ENCODE measurements at places on chromosomes 2 and 18.

GRCh38 chr2:213551526-213551925 lies 267.3 kb downstream of the SPAG16 start:
- DNase-seq: no peak

DNA sequence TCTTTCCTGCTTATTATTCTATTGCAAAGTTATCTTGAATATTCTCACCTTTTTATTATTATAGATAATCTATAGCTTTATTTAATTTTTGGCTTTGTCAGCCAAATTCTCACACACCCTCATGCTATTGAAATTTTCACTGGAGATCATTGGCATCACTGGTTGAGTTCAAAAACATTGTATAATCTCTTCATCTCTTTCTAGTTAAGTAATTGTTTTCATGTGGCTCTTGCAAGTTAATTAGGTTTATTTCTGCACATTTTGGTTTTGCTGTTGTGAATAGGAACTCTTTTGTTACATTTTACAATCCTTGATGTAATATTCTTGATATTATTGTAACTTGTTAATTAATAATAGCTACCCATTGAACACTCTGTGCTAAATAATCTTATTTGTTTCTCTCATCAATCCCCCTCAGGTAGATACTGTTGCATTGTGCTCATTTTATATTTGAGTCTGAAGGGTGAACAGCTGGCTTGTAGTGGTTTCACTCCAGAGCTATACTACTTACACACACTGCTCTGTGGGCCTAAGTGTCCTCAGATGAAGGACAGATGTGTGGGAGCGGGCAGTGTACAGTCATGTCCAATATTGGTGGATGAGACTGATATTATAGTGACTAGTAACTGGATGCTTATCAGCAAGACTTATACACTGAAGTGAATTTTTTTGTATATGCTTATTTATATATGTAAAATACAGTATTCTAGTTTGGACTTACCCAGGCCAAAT lies 112.7 kb downstream of the LCLAT1 start:
- no peak for DNase-seq

DNA sequence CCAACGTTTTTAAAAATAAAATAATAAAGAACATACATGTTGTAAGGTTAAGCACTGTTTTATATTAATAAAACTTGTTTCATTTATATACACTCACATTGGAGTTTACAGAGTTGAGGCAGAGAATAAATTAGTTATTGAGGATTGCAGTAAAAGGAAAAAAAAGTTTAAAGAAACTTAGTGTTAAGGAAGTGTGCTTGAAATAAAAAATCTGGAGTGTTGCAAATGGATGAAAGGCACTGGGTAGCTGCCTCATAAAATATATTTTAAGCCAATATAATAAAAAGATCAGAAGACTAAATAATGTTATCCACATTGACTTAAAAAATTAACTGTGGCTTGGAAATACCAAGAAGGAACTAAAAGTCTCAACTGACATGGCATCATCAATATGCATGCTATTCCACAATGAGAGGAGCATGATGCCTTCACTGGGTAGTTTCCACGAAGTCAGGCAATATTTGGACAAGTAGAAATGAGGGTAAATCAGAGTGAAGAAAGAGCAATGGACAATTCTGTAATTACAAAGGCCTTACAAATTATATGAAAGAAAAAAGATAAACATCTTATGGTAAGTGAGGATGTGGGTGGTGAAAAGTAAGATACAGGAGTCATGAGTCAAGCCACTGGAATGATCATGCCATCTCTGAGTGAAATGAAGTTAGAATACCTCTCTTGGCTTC lies 2.5 kb downstream of the GALNT3 start:
- no peak for DNase-seq

GRCh38 chr2:231134910-231135655 lies 10.2 kb upstream of the HTR2B start:
- no peak for DNase-seq

DNA sequence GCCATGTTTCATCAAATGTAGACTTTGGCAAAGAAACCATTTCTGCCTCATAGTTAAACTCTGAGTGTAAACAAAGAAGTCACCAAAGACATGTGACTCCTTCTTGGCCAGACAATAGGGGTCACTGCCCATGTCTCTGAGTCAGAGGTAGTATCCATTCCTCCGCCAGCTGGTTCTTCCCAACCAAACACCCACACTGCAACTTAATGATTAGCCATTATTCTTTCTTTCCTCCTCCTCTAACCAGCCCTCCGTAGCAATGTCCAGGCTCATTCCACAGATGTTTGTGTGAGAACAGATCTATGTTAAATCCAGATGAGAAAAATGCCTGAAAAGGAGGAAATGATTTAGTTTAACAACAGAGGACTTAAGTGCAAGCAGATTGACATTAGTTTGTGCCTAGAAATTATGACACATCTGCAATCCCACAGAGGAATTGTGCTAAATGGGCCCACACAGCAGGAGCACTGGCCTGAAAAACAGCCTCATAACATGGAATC lies 127.9 kb upstream of the SH3BP4 start:
- no peak for DNase-seq
